ENCODE measurements at places on chromosomes 11 and 22.

GRCh38 chr11:96204366-96204659 is 138.7 kb downstream of the MAML2 start:
- peaks cover 79% of the 10 kb centered on the region for H3K4me1 ChIP-seq
- H3K4me3 ChIP-seq, result no peak overlapping the region
- no peaks in the 10 kb centered on the region for H3K36me3 ChIP-seq
- H3K27ac ChIP-seq, result peak overlapping the region; percentile 32

GRCh38 chr22:50498322-50498890 is 9.1 kb downstream of the LMF2 start:
- peak; percentile 69 for DNase-seq
- no peak overlapping the region for H3K27ac ChIP-seq
- H3K4me3 ChIP-seq, result no peak overlapping the region

GRCh38 chr11:36558571-36559413 is 9.0 kb upstream of the RAG1 start:
- peak; percentile 33 for DNase-seq
- peak overlapping the region; percentile 7 for H3K27ac ChIP-seq
- H3K36me3 ChIP-seq, result no peaks in the 10 kb centered on the region
- peak overlapping the region; percentile 23 for H3K4me3 ChIP-seq

DNA sequence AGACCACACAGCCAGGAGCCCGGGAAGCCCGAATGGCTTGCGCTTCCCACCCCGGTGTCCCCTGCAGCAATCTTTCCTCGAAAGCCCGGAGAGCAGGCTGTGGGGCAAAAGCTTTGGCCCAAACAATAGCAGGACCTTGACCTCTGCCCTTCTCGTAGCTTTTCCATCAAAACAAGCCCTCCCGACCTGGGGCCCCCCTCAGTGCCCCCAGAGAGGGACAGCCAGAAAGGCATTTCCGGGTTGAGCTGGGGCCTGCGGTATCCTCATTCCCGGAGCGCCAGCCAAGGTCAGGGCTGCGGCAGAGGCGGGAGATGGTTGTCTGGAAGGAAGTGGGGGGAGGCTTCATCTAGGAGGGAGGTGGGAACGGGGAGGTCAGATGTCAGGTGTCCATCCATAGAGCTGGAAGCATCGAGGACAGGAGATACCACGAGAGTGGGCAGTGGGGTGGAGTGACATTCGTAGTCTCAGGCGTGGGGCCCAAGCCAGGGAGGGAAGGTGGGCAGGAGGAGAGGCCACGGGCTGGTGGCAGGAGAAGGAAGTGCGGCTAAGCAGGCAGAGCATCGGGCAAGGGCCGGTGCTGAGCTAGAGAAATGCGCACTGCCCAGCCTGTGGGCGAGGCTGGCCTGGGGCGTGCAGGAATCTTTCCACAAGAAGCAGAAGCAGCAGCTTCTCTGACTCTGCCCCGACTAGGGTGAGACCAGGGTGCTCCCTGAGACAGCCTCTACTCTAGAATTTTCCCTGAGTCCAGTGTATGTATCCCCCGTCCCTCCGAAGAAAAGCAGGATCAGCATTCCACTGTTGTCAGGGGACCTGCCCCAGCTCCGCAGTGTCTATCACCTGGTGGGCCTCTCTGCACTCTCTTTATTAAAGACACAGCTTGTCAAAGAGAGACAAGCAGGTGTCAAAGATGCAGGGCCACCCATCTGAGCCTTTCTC is 14.3 kb downstream of the PDGFB start:
- no peak for DNase-seq
- no peak overlapping the region for H3K4me3 ChIP-seq
- H3K27ac ChIP-seq, result no peak overlapping the region
- peaks cover 10% of the 10 kb centered on the region for H3K4me1 ChIP-seq
- H3K36me3 ChIP-seq, result peaks cover 19% of the 10 kb centered on the region

DNA sequence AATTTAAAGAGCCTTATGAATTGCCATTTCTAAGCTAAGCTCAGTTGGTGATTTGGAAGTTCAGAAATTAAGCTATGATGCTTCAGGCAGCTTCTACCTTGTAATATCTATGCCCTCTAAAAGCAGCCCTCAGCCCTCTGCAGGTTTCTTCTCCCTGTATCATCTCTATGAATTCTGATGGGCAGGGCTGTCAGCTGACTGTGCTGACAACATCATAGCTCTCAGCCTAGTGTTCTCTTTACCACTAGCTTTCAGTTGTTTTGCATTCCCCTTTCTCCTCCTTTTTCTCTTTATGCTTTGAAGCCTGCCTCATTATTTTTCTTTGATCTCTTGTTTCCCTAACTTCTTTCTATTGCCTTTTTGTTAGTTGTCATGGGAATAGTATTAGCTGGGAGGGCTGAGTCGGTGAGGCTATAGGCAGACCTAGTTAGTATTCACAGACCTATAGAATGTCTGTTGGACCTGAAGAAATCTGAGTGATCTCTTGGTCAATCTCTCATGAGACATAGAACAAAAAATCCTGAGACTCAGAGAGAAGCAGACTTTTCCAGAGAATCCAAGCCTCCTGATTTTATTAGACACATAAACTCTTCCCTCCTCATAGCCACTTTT is 535.4 kb downstream of the RAB38 start:
- H3K36me3 ChIP-seq, result no peaks in the 10 kb centered on the region
- no peaks in the 10 kb centered on the region for H3K27me3 ChIP-seq
- H3K27ac ChIP-seq, result no peak overlapping the region
- no peak for DNase-seq
- H3K4me3 ChIP-seq, result no peak overlapping the region

DNA sequence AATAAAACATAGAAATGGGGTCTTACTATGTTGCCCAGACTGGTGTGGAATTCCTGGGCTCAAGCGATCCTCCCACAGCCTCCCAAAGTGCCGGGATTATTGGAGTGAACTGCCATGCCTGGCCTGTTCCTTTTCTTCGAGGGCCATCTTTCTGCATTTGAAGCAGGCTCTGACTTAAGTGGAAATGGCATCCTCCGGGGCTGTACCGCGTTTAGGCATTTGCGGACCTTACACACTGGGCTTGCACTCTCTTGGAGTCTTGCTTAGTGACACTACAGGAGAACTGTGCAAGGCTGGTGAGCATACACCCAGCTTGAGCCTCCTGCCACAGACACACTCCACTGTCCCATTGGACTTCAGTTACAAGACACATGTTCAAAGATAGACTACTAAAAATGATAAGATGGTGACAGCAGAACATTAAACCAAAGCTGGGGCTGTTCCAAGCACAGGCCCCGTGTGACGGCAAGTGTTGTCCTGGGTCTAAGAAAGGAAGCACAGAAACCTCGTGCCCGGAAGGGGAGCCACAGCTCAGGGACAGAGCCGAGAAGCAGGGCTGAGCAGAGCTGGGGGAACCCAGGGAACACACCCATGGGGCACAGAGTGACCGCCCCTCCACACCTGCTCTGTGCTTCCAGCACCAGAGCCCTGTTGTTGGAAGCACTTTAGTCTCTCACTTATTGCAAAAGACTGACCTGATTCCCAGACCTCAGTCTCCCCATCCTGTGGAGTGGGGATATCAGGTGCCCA is 59.0 kb upstream of the SHANK2 start:
- H3K4me1 ChIP-seq, result no peaks in the 10 kb centered on the region
- H3K36me3 ChIP-seq, result no peaks in the 10 kb centered on the region
- no peak overlapping the region for H3K27ac ChIP-seq
- DNase-seq, result no peak
- no peak overlapping the region for H3K4me3 ChIP-seq

Measured in CD4-positive, alpha-beta memory T cell (primary cell).